ENCODE measurements at places on chromosomes 13 and 19. TPM values are rescaled to one million over a fixed set of nuclear protein-coding genes. Genes with fewer than 3 reads are reported as not detected.
A peak's percentile ranks its signal among the peaks of the same experiment; 100 is the strongest.

The FFAR1 gene
- total RNA-seq = 0.27 TPM

The KCTD12 gene
- 3.0 TPM for total RNA-seq

The JAK3 gene
- total RNA-seq = 127 TPM

The FPR3 gene
- total RNA-seq = 0.27 TPM

The APOC1 gene
- total RNA-seq = 3.0 TPM

The ZNF99 gene
- 0.27 TPM for total RNA-seq

The ZNF350 gene
- 8.1 TPM for total RNA-seq

The NUFIP1 gene
- total RNA-seq = 1.3 TPM

The S1PR2 gene
- total RNA-seq = 6.7 TPM

The IGFL1 gene
- total RNA-seq = not detected

The RFX2 gene
- total RNA-seq = 81.1 TPM

The TBXA2R gene
- 1.3 TPM for total RNA-seq

The ZNF682 gene
- total RNA-seq = 1.6 TPM

The APOC4 gene
- not detected for total RNA-seq

The ZNF43 gene
- total RNA-seq = 31.0 TPM

The ZNF667 gene
- total RNA-seq = 5.7 TPM

GRCh38 chr13:95463531-95463930 is 89.0 kb upstream of the CLDN10 start:
- DNase-seq = no peak

GRCh38 chr13:36954542-36954941 is 34.5 kb upstream of the SMAD9 start:
- no peak for DNase-seq

DNA sequence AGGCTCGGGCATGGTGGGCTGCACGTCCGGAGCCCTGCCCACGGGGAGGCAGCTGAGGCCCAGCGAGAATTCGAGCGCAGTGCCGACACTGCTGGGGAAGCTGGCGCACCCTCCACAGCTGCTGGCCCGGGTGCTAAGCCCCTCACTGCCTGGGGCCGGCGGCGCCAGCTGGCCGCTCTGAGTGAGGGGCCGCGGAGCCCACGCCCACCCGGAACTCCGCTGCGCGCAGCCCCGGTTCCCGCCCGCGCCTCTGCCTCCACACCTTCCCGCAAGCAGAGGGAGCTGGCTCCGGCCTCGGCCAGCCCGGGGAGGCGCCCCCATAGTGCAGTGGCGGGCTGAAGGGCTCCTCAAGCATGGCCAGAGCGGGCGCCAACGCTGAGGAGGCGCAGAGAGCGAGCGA is 2080.4 kb downstream of the PCDH9 start:
- no peak for DNase-seq

GRCh38 chr19:52778811-52779210 is 7.8 kb downstream of the ZNF600 start:
- peak; percentile 26 for DNase-seq

DNA sequence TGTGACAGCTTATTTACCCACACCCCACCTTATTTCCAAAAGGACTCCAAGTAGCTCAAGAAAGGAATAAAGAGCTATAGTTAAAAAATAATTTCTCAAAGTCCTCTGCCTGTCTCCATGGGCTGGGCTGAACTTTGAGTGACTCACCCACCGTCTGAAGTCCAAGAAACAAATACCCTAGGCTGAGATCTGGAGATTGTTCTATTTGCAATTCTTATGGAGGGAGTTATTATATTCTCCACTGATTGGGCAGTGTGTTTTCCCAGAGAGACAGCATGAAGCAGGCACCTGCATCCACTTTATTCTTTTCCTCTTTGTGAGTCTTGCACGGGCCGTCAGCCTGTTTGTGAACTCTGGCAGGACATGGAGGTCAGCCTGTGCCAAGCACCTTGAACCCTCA is 63.2 kb downstream of the SHISA2 start:
- no peak for DNase-seq

DNA sequence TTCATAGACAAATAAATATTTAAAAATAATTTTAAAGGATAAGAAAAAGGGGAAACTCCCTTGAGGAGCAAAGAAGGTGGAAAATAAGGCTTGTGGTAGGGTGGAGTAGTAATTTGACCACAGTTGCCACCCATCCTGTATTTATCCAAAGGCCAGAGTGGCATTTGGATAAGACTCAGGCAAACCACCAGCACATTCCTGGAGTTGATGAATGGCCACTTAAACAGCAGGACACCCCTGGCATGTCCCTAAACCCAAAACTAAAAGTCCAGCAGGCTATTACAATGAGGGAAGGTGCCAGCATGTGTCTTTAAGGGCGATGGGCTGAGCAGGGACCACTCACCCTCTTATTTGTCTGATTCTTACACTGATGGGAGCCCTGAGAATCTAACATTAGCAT is 9.8 kb upstream of the FRY start:
- DNase-seq = no peak

- DNase-seq = no peak
Observed at GRCh38 chr13:113941571-113942191, 32.2 kb downstream of the C13orf46 start.

DNA sequence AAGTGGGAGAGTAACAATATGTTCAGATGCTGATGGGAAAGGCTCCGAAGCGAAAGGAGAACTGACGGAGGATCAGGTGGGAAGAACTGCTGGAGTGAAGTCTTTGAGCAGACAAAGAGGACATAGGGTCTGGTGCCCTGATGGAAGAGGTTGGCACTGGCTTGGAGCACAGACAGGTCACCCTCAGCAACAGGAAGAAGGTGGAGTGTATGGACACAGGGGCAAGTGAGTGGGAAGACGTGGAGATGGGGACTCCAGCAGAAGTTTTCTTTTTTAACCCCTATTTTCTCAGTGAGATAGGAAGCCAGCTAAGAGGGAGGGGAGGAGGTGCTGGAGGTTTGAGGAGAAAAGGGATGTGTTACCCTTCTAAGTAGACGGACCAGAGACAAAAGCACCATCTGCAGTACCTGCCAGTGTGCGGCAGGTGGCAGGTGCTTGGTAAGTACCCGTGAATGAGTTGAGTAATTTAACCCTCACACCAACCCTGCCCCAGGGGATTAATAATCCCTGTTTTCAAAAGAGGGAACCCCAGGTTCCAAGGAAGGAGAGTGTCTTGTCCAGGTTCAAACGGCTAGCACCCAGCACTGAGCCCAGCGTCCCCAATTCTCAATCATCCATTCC is 11.2 kb downstream of the HAS1 start:
- DNase-seq = peak; percentile 52

GRCh38 chr19:54389553-54389952 is 24.8 kb upstream of the LAIR1 start:
- DNase-seq = peak; percentile 65

DNA sequence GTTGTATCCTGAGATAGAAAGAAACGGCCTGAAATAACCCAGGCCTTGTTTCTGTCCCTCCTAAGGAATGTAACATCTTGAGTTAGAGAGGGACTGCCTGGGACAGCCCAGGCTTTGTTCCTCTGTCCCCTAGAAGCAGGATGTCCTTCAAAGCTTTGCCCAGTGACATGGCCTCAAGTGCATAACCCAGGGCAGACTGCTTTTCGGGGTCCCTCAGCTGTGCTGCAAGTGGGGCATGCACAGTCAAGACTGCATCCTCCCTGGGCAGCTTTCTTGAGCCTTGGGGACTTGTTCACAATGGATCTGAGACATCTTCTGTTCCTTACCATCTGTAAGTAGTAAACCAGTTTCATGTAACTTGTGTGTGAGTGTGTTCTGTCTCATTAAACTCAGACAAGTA is 7.5 kb upstream of the EPSTI1 start:
- DNase-seq = no peak

DNA sequence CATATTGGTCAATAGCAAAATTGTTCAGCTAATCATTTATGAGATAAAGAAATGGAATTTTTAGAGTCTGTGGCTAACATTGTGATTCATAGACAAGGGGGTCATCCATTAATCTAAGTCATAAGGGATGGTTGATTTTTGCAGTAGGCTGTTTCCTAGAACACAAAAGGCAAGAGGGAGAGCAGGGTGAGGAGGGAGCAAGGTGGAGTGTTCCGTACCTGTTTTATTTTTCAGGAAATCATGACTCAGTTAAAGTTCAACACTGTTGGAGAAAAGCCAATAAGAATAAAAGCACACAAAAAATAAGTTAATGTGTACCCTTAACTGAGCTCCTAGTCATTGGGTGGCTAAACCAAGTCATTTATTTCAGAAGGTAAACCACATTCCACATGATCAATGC is 512.4 kb upstream of the ATXN8OS start:
- no peak for DNase-seq

GRCh38 chr13:33575378-33575777 is 242.6 kb upstream of the RFC3 start:
- peak; percentile 1 for DNase-seq

GRCh38 chr13:107964395-107964794 is 250.9 kb downstream of the LIG4 start:
- DNase-seq = no peak

DNA sequence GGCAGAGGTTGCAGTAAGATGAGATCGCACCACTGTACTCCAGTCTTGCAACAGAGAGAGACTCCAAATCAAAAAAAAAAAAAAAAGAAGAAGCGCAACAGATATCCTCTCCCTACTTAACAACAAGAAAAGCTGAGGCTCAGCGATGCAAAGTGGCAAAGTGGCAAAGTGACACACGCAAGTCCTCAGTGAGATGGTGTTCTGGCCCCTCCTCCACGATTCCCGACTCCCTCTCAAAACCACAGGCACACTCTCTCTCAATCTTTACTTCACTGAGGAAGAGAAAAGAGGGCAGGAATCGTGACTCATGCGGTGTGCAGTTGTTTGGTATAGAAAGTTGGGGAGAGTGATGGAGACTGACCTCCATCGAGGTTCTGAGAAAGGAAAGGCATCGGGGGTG is 12.6 kb downstream of the FFAR2 start:
- no peak for DNase-seq

DNA sequence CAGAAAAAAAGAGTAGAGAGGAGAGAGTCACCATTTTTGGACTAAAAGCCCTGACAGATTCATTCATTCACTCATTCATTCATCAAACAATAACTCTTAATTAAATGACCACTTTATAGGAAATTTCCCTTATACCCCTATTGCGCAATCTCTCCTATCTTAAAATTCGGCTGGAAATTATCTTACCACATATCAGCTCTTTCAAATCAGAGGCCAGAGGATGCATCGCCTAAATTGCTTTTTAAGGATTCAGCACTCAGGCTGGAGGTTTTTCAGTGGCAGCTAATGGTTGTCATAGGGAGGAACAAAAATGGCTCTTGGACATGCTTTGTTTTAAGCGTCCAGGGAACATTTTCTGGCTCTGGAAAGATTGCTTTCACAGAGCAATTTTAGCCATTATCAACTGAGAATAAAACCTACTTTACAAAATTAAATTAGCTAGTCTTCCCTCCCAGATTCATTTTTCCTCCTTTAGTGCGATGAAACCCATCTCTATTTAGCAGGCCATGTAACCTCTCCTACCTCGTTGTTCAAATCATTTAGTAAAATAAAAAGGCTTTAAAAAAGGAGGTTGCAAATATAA is 115.2 kb downstream of the OLFM4 start:
- DNase-seq = no peak

DNA sequence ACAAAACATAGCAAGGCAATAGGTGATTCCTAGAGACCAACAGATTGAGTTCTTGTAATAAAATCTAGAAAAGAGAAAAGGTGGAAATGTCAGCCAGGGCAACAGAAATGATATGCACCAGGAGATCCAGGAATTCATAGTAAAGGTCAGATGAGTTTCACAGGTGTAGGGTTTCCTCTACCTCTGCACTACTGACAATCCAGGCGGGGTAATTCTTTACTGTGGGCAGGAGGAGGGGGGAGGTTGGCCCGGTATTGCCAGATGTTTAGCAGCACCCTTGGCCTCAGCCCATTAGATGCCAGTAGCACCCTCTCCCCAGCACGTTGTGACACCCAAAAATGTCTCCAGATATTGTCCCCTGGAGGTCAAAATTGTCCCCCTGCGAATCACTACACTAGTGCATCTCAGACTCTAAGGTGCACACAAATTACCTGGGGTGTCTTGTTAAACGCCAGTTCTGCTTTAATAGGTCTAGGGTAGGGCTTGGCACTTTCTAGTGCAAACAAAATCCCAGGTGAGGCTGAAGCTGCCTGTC is 3.5 kb upstream of the UBAC2 start:
- DNase-seq = no peak

DNA sequence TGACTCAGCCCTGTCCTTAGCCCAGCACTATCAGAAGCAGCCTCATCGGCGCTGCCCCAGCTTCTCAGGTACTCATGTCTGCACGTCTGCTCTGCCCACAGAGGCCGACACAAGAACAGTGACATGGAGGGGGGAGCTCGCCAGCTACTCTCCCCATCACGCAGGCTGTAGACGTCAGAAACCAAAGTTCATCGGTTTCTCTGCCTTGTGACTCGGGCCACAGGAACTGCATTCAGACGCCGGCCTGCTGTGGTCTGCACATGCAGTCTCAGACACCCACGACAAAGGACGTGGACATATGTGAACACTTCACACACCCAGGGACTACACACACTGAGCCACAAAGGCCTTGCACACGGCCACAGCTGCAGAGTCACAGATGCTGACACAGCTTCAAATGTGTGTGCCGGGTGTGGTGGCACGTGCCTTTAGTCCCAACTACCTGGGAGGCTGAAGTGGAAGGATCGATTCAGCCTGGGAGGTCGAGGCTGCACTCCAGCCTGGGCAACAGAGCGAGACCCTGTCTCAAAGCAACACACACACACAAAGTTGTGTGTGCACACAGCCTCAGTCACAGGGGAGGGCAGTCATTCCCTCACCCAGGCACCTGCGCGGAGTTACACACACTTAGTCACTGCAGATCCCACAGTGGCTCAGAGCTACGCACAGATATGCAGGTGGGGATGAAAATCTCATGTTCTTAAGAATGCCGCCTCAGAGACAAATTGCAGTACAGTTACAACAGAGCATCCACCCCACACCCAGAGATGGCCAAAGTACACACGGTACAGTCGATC is 4.9 kb upstream of the ZFP36 start:
- peak; percentile 31 for DNase-seq

- DNase-seq = no peak
Observed at GRCh38 chr13:114089751-114090400, 42.5 kb downstream of the RASA3 start.

- DNase-seq = no peak
Observed at GRCh38 chr13:50494138-50494537, 349.4 kb downstream of the DLEU7 start.

DNA sequence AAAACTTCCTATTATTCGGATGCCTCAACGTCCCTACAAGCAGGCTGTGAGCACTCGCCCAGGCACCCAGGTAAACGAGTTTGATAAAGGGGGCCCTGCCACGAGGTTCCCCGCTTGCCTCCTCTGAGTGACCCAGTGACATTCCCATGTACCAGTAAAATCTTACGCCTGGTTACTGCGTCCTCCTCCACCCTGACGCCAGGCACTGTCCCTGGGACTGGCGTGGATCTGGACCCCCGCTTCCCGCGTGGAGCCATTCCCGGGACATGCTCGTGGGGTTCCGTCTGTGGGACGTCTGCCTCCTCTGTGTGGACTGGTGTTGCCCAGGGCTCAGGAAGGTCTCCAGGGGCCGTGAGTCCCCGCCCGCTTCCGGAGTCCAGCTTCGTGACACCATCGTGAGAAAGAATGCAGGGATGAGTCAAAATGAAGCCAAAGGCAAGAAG is 407 bp upstream of the ZNF550 start:
- no peak for DNase-seq
